ENCODE measurements at places on chromosomes 4 and X.

DNA sequence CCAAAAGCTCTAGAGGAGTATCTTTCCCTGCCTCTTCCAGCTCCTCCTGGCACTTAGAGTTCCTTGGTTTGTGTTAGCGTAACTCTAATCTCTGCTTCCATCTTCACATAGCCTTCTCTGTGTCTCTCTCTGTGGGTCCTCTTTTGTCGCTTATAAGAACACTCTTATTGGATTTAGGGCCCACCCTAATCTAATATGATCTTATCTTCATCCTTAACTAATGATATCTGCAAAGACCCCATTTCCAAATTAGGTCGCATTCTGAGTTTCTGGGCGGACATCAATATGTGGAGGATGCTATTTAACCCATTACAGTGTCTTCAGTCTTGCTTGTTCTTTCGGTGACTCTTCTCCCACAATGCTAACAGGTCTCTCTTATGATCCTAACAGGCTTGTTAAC lies 72.3 kb downstream of the CC2D2A start:
- DNase-seq, result no peak

DNA sequence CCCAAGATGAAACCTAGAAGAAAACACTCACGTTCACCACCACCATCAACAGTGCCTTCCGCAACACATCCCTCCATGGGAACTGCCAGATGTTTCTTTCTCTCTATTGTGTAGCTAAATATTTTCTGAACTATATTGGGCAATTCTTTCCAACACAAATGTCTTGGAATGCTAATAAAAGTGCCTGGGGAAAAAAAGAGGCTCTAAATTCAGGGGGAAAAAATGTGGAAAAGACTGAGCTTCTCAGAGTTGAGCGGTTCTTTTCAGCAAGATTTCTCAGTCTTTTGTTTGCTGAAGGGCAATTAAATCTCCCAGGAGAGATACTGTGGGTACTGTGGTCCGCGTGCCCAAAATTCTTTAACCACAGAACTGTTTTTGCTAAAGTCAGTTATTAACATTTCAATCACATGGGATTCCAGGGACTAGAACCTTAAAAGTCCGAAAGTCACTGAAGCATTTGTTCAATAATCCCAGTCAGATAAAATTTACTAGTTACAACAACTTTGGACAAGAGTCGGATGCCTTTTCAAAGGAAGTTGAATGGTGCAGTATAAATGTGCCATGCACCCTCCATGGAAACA lies 51.9 kb upstream of the DHRSX start:
- DNase-seq, result no peak

DNA sequence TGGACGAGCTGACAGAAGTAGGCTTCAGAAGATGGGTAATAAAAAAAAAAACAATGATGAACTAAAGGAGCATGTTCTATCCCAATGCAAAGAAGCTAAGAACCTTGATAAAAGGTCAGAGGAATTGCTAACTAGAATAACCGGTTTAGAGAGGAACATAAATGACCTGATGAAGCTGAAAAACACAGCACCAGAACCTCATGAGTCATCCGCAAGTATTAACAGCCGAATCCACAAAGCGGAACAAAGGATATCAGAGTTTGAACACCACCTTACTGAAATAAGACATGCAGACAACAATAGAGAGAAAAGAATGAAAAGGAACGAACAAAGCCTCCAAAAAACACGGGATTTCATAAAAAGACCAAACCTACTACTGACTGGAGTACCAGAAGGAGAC lies 10.5 kb downstream of the NELFA start:
- no peak for DNase-seq

- DNase-seq, result no peak
These were observed 19.6 kb downstream of the COX7B2 start for GRCh38 chr4:46889410-46889809.

DNA sequence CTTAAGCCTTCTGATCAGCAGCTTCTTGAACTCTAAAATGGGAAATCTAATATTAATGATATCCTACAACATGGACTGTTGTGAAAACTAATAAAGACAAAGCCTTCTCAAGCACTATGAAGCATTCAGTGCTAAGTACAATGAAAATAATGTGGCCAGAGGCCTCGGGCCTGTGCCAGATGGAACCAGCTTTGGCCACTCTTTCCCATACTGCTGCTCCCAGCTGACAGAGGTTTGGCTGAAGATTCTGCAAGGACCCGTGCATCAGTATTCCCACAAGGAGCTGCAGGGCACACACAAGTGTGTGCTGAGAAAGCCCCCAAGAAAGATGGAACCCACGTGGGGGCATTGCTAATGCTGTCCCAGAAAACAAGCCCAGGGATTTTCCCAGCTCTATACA lies 60.5 kb upstream of the RPL34 start:
- no peak for DNase-seq

DNA sequence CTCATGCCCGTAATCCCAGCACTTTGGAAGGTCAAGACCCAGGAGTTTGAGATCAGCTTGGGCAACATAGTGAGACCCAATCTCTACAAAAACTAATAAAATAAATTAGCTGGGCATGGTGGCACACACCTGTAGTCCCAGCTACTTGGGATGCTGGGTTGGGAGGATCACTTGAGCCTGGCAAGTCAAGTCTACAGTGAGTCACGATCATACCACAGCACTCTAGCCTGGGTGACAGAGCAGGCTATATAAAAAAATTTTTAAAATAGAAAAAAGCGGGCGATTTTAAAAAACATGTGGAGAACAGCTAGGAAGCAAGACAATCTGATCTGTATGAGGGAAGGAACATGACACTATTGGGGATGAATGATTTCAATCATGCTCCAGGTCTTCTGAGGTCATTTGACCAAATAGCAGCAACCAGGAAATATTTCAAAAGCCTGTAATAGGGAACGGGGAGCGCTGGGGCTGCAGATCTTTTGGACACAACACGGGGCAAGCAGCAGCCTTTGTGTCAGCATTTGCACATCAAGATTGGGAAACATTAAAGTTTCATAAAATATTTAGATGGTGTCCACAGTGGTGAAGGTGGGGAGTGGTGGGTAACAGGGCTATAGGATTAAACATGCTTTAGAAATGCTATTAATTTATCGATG lies 48.3 kb upstream of the GUCY1A1 start:
- no peak for DNase-seq

DNA sequence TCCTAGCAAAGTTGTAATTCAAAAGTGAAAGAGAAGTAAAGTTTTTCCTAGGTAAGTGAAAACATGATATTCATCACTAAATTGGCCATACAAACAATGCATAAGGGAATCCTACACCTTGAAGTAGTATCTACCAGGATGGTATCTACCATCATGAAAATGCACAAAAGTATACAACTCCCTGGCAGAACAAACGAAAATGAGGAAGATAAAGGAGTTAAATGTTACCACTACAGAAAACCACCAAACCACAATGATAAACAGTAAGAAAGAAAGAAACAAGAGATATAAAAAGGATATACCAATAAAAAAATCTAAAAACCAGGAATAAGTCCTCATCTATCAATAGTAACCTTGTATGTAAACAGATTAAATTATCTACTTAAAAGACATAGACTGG lies 26.9 kb downstream of the GK2 start:
- no peak for DNase-seq

DNA sequence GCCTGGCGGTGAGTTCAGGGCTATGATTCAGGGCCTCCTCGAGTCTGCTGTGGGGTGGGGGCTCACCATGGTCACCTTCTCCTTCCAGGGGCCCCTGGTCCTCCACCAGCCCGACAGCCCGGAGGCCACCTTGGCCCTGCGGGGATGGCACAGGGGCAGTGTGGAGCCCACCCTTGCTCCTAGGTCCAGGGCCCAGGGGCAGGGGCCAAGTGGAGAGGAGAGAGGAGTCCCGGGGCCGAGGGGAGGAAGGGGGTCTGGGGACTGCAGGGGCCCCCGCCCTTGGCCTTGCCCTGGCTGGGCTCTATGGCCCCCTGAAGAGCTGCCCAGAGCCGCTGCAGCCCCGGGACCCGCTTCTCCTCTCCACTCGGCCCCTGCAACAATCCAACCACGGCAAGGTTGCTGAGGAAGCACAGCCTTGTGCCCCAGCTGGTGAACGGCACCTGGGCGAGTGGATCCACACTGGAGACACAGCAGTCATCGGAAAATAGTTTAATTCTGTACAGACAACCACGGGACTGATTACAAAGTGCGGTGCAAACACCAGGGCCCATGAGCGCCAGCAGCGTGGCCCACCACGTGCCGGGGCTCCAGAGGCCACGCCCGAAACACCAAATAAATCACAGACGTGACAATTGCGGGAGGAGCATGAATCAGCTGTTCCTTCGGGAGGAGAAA lies 23.0 kb upstream of the CPLX1 start:
- no peak for DNase-seq
